ENCODE measurements at places on chromosomes 3 and 15.

- no peak for DNase-seq
Observed at GRCh38 chr3:29307295-29307694, 26.4 kb downstream of the RBMS3 start.

GRCh38 chr3:188194332-188194731 is 40.4 kb downstream of the LPP start:
- no peak for DNase-seq

GRCh38 chr3:14377838-14378169 is 24.6 kb upstream of the SLC6A6 start:
- DNase-seq, result no peak

- DNase-seq, result no peak
Observed at GRCh38 chr15:72781631-72782030, 1.9 kb downstream of the ADPGK start.

DNA sequence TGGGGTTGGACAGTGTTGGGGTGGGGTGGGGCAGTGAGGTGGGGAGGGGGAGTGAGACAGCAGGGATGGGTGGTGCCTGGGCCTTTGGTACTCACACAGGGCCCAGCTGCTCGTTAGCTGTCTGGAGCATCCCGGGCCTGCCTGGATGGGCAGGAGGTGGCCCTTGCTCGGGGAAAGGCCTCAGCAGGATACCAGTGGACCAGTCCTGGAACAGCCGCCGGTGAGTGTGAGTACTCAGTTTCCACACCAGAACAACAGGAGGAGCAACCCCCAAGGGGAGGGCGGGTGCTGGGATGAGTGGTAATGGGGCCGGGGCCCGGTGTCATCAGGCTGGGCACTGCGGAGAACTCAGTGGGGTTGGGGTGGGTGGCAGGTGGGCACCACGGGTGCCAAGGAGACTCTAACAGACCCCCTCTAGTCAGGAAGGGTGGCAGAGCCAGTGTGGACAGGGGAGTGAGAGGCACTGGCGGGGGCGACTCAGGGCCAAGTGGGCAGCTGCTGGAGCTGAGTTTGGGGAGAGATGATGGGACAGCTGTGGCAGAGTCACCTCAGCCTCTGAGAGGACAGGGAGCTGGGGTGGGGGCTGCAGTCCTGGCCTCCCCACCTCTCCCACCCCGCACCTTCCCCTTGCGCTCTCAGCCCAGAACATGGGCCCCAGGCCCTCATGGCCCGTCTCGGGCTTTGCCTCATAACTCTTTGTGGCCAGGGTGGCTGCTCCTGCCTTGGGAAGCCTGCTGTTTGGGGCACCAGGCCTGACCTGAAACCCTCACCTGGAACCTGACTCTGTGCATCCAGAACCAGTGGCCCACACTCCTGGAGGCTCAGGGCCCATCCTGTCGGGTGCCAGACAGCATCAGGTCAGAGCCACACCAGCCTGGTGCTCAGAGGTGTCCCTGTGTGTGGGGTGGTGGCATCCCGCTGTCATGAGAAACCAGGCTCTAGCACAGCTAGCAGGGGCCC is 52.1 kb upstream of the PRR23E start:
- DNase-seq, result no peak

- no peak for DNase-seq
Observed at GRCh38 chr3:144270100-144270499, 298.5 kb downstream of the DIPK2A start.

All from NCI-H1436 treated with DMSO at 0.1 percent for 48 hours (cell line).